ENCODE measurements at places on chromosomes 12 and 14.

DNA sequence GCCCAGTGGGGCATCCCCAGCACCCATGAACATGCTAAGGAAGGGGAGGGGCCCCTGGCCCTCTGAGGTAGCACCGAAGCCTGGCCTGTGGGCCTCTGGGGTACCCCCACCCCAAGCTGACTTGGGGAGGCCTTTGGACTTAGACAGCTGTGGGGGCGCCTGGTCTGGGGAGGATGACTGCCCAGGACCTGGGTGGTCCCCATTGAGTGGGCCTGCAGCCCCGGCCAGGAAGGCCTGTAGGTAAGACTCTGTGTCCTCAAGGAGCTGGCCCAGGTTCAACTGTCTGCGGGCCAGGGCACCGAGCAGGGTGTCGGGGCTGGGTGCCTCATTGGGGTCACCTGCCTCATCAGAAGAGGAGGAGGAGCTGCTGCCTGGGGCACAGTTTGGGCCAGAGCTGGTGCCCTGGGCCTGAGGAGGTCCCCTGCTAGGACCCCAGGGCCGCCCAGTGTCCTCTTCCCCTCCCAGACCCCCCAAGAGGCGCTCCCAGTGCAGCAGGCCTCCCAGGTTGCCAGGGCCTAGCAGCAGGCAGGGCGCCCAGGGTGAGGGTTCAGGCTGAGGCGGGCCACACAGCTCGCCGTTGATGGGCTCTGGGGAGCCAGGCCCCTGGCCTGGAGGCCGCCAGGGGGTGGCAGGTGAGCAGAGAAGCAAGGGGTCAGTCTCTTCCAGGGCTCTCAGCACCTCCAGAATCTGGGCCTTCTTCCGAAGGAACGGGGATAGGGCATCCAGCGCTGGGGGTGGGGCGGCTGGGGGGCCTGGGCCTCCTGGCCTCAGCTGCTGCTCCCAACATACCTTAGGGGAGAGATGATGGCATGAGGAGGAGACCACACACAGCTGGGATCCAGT lies 31.4 kb downstream of the NCKAP5L start:
- DNase-seq: no peak

GRCh38 chr12:97924122-97924521 lies 461.5 kb downstream of the RMST start:
- no peak for DNase-seq

GRCh38 chr12:51937926-51938325 lies 13.6 kb upstream of the ACVR1B start:
- DNase-seq: no peak

DNA sequence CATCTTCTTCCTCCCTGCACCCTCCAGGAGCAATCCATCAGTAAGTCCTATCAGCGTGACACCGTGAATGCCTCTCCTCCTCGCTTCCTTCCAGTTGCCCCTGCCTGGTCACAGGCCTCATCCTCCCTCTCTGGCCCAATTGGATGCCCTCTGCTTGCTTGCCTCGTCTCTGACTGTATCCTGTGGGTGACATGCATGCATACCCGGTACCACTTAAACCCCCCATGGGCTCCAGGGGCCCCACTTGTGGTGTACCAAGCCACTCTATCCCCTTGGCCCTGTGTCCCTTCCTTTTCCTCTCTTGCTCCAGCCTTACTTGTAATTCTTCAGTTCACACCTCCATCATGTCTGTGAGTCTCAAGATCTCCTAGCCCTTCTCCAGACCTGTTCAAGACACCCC lies 106.0 kb upstream of the RTL1 start:
- DNase-seq: no peak

GRCh38 chr14:104140213-104140462 lies 1.8 kb downstream of the KIF26A start:
- DNase-seq: no peak

DNA sequence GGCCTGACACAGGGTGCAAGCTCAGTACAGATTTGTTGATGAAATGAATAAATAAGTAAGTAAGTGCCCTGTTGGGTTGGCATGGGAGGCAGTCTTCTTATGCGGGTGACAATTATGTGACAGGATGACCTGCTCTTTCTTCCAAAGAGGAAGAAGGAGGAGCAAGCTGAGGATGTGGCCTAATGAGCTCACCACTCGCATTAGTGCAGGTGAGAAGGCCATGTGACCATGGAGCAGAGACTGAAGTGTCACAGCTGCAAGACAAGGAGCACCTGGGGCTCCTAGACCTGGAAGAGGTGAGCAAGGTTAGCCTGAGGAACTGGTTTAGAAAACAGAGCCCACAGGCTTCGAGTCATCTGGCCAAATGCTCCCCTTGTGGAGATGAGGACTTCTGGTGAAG lies 34.9 kb downstream of the LRTM2 start:
- DNase-seq: no peak

GRCh38 chr14:101834397-101834796 lies 72.9 kb downstream of the PPP2R5C start:
- no peak for DNase-seq

GRCh38 chr12:71397433-71397954 lies 42.1 kb upstream of the LGR5 start:
- no peak for DNase-seq

DNA sequence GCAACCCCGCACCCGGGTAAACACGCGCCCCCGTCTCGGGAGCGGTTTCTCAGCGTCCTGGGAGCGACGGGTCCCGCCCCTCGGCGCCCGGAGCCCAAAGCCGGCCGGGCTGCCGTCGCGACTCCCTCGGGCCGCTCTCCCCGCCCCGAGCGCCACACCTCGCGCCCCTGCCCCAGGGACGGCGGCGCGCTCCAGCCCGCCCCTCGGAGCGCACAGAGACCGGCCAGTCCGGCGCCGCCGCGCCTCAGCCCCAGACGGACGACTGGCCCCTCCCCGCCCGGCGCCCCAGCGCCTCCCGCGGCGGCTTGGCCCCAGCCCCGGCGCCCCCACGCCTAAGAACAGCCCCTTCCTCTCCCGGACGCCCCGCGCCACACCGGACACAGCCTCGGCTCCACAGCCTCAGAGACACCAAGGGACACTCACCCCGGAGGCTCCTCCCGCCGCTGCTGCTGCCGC lies 411 bp downstream of the BTBD7 start:
- peak; percentile 21 for DNase-seq

GRCh38 chr12:131865180-131865875 lies 29.1 kb upstream of the ULK1 start:
- peak; percentile 97 for DNase-seq

GRCh38 chr14:38758661-38759060 lies 344.4 kb downstream of the SEC23A start:
- DNase-seq: no peak

DNA sequence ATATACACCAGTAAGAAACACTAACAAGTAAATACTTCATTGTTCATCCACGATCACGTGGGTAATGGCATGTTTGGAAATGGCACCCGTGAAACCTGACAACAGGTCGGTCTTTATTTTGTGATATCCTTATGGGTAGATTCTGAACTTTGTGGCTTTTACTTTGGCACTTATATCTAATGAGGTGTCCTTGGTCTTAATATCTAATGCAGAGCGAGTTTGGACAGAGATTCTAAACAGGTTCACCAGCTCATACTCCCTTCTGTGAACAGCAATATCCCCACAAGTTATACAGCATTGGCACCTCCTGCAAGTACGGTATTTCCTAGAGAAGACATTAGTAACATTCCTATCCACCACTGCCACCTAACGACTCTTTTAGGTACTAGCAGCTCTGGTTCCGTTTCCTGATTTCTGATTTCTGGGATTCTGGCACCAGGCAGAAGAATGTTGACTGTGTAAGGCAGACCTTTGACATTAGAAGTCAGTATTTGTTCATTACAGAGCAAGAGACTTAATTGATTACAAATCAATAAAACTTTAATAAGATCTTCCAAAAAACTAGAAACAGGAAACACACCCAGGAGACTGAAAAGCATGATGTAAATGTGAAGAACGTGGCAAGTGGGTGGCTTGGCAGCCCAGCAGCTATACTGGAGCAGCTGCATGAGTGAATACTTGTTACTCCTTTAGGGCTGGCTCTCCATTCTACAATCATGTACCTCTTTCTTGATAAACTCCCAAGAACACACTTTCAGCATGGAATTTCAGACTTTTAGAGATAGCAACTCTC lies 2.5 kb downstream of the ANG start:
- peak; percentile 78 for DNase-seq

GRCh38 chr12:109553906-109554500 lies 19.3 kb downstream of the MMAB start:
- DNase-seq: no peak

GRCh38 chr12:74896186-74896585 lies 313.5 kb downstream of the KCNC2 start:
- DNase-seq: no peak

- DNase-seq: no peak
These were observed 868 bp downstream of the SPATA7 start for GRCh38 chr14:88386256-88386794.

GRCh38 chr14:106530031-106530422 lies 1003.6 kb downstream of the TMEM121 start:
- no peak for DNase-seq

GRCh38 chr12:31745242-31745641 lies 16.4 kb upstream of the AMN1 start:
- DNase-seq: no peak

- DNase-seq: no peak
These were observed 283.5 kb downstream of the ZFP36L1 start for GRCh38 chr14:68509188-68509983.

- DNase-seq: no peak
These were observed 3.2 kb downstream of the SUSD6 start for GRCh38 chr14:69614592-69614991.

DNA sequence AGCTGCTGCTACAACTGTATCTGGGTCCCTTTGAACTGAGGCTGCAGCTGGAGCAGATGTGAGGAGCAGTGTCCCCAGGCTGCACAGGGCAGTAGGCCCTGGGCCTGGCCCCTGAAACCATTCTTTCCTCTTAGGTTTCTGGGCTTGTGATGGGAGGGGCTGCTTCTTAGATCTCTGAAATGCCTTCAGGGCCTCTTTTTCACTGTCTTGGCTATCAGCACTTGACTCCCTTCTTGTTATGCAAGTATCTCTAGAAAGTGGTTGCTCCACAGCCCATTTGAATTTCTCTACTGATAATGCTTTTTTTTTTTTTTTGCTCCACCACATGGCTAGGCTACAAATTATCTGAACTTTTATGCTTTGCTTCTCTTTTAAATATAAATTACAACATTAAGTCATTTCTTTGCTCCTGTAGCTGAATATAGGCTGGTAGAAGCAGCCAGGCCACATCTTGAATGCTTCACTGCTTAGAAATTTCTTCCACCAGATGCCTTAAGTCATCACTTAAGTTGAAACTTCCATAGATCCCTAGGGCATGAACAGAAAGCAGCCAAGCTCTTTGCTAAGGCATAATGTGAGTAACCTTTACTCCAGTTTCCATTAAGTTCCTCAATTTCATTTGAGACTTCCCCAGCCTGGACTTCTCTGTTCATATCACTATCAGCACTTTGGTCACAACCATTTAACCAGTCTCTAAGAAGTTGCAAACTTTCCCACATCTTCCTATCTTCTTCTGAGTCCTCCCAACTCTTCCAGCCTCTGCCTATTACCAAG lies 41.1 kb downstream of the ACSM4 start:
- DNase-seq: no peak

DNA sequence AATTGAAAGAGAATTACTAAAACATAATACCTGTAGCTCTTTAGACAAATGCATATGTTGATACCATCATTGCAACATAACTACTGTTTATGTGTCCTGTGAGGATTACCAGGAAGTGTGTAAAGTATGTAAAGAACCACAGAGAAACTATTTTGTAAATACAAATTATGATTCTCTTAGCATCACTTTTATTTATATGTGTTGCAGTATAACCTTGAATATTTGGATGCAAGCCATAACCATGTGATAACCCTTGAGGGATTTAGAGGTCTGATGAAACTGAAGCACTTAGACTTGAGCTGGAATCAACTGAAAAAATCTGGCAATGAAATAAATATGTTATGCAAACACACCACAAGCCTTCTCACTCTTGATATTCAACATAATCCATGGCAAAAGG lies 77.5 kb downstream of the LRRC9 start:
- DNase-seq: no peak

DNA sequence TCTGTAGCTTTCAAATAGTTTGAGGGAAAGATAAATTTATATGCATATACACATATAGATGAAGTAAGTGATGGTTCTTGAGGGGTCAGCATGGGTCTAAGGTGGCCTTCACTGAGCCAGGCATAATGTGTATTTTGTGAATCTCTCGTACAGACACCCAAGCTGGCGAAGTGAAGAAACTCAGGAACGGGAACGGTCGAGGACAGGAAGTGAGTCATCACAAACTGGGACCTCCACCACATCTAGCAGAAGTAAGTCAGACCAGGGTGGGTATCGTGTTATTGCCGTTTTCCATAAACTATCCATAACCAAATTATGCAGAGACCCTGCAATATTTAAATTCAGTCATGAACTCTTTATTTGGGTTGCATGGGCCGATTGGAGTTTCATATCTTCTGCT lies 15.4 kb upstream of the TNS2 start:
- DNase-seq: no peak

DNA sequence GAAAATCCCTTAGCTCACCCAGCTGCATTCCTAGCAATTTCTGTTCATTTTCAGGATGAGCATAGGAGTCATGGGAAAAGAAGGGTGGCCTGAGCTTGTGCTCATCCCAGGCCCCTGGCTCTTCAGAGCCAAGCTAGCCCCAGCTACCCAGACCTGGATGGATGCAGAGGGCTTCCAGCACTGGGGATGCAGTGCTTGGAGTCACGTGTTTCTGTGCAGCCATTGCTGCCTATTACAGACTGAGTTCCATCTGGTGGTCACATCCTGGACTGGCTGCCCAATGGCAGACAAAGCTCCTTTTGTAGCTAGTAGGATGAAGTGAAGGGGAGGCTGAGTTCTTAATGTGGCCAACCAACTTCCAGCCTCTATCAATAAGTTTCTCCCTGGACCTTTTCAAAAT lies 54.2 kb upstream of the JDP2 start:
- DNase-seq: no peak

GRCh38 chr12:67747869-67748742 lies 99.6 kb downstream of the DYRK2 start:
- DNase-seq: no peak

DNA sequence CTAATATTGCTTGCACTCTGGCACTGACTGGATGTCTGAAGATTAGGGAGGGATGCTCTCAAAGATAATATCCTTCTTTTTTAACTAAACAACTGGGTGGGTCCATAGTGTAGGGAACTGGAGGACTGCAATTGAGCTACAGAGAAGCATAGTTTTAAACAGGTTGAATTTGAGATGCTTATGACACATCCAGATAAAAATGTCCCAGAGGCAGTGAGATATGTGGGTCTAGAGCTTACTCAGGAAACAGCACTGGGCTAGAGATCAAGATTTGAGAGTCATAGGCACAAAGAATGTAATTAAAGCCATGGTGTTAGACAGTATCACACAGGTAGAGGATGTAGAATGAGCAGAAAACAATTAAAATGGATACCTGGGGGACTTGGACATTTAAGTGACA lies 198.4 kb downstream of the NELL2 start:
- no peak for DNase-seq
